ENCODE measurements at places on chromosomes 5 and 9. TPM values are rescaled to one million over a fixed set of nuclear protein-coding genes. Genes with fewer than 3 reads are reported as not detected.

- DNase-seq: no peak
Observed at GRCh38 chr5:154895606-154896561, 37.5 kb downstream of the CNOT8 start.

- no peak for DNase-seq
Observed at GRCh38 chr5:133839090-133839489, 129.3 kb downstream of the C5orf15 start.

Gene OR13C8
- not detected for total RNA-seq

GRCh38 chr5:141002605-141002965, 36.3 kb downstream of the PCDHAC2 start:
- no peak for DNase-seq

Gene KCTD16
- 1.5 TPM for total RNA-seq

Gene SPATA31C1
- total RNA-seq: not detected

DNA sequence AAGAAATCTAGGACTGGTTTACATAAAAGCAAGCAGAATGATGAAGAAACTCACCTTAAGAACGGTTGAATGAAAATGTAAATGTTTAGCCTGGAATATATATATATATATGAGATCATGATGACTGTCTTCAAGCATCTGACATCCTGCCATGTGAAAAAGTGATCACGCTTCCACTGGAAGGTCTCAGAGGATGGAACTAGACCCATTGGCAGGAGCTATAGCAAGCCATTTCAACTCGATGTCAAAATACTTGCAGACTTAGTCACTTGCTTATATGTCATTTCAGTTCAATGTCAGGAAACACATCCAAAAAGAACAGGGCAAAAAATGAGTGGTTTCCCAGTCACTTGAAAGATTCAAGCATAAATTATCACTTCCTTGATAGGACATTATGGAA, 22.2 kb upstream of the TMEM161B start:
- no peak for DNase-seq

Gene WDR31
- 1.7 TPM for total RNA-seq

DNA sequence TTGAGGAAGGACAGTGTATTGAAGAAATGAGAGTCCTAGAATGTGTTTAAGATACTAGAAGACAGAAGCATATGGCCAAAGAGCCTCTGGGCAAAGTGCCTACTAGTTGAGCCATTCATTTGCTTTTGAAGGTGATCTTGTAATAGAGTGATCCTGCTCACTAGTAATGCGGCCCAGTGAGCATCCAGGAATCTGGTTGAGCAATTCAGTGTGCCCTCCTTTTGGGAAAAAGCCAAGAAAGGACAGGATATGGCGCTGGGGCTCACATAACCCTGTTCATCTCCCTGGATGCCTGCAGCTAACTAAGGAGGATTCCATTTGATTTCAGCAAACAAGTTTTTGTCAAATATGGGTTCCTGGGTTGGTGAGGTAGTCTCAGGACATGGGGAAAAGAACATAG, 16.3 kb downstream of the ADAM19 start:
- no peak for DNase-seq

GRCh38 chr5:72214168-72214567, 105.9 kb downstream of the MRPS27 start:
- no peak for DNase-seq

GRCh38 chr9:93058355-93059010, at the start of gene SUSD3:
Gene SUSD3 (plus strand): TSS chr9:93058701. CDS start chr9:93058743, 42 bp downstream.
- DNase-seq: no peak

- no peak for DNase-seq
Observed at GRCh38 chr9:91395553-91396471, 27.8 kb downstream of the NFIL3 start.

GRCh38 chr9:77679088-77679487, 31.0 kb upstream of the GNA14 start:
- no peak for DNase-seq

Gene USP20
- 21.3 TPM for total RNA-seq

DNA sequence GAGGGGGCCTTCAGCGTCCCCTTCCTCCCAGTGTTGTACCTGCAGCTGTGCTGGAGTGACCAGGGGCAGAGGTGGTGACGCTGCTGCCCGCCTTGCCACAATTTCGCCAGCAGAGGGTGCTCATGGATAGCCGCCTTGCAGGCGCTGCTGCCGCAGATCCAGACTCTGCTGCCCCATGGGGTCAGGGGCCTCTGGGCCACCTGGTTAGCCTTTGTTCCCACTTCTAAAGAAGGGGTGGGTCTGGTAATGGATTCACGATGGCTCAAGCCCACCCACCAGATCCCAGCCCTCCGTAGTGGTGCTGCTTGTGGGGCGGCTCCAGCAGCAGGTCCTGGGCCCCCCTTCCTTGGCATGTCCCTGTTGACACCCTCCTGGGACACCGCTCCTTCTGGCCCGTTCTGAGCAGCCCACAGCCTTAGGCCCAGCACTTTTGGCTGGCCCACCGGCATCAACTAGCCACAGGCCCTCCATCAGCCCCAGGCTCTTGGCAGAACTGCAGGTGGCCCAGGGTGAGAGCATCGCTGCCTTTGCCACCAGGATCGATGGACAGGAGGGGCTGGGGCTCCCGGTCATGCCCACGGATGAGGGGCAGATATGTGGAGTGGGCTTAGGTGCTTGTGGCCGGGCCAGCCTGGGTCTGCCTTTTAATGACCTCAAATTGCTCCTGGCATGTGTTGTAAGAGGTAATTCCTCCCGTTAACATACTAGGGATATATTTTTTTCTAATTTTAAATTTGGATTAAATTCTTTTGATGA, 57.2 kb downstream of the COL5A1 start:
- DNase-seq: no peak

DNA sequence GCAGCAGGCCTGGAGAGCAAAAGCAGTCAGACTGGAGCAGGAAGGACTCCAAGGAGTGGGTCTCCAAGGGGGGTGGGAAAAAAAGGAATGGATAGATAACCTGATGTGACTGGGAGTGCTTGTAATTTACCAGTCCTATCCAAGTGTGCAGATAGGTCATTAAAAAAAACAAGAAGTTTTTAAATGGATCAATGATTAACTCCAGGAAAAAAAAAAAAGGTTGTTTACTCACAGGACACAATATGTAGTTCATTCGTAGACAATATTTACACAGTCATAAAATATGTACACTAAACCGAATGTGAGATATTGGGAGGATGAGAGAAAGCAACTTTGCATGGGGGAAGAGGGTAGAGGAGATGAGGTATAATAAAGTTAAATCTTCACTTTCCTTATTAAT, 20.4 kb downstream of the ZBTB5 start:
- DNase-seq: no peak

Gene PLK2
- total RNA-seq: 40.0 TPM

DNA sequence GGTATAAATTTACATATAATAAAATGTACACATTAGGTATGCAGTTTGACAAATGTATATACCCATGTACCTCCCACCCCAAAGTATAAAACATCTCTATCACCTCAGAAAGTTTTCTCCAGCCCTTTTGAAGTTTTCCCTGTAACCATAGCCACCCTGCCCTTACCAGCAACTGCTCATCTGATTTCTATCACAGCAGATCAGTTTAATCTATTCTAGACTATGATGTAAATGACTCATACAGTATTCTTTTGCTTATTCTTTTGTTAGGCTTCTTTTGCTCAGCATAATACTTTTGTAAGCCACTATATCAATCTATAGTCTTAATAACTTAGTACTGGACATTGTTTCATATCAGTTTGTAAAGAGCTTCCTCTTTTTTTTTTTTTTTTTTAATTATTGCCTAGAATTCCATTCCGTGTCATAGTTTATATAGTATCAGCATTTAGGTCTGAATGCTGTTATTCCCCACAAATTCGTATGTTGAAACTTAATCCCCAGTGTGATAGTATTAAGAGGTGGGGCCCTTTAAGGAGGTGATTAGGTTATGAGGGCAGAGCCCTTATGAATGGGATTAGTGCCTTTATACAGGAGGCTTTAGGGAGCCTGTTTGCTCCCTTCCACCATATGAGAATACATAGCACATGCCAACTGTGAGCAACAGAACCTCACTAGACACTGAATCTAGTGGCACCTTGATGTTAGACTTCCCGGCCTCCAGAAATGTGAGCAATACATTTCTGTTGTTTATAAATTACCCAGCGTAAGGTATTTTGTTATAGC, 20.3 kb downstream of the MELK start:
- no peak for DNase-seq

Gene CLTA
- total RNA-seq: 243 TPM

Gene CREBRF
- 13.2 TPM for total RNA-seq

DNA sequence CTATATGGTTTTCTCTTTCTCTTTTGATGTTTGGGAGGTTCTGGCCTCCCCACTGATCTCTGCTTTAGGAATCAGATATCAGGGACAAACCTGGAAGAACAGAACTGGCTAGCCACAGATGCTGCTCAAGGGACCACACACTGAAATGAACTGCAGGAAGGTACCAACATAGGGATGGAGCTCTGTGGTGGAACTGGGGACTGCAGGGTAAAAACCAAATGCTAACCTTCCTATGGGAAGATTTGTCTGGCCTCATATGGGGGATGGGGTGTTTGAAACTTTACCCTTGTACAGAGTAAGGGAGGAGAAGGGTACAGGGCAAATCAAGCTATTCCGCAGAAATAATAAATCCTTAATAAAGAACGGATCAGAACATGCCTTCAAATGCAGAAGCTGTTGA, 49.4 kb downstream of the ELOVL7 start:
- no peak for DNase-seq

- DNase-seq: no peak
Observed at GRCh38 chr5:43007246-43007910, 32.7 kb downstream of the ANXA2R start.

DNA sequence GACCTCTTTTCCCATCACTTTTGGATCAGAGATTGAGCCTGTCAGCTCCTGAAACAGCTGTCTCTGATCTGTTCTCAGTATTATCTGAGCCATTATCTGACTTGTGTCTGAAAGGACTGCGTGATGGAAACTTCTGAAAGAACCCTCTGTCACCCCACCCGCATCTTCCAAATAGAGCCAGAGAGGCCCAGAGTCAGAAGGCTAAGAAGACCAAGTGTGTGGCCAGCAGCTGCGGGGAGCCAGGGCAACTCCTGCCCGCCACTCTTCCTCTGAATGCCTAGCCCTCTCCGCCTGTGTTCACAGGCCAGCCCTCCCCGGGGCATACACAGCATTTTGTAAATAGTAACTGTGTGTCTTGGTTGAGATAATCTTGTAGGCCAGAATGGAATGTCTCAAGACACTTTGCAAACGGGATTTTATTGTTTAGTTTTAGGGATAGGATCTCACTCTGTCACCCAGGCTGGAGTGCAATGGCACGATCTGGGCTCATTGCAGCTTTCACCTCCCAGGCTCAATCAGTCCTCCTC, 92.7 kb downstream of the AOPEP start:
- DNase-seq: no peak
